ENCODE measurements at places on chromosomes 1 and 21. TPM values are rescaled to one million over a fixed set of nuclear protein-coding genes. Genes with fewer than 3 reads are reported as not detected.

DNA sequence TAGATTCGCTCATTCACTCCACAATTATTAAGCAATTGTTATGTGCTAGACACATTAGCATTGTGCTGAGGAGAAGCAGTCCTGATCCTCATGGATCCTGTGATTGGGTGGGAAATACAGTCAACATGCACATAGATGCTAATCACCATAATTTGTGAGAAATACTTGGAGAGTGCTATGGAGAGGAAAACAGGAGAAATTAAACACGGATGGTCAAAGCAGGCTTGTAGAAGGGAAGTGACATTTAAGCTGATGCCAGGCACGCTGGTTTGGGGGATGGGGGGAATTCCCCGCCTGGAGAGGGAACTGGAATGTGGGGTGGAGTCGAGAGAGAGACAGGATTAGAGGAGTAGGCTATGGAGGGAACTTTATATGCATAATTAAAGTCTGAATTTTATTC, 52.2 kb upstream of the L1TD1 start:
- no peak for DNase-seq

- DNase-seq: no peak
Measured at GRCh38 chr1:3625151-3625907, 514 bp downstream of the TPRG1L start.

DNA sequence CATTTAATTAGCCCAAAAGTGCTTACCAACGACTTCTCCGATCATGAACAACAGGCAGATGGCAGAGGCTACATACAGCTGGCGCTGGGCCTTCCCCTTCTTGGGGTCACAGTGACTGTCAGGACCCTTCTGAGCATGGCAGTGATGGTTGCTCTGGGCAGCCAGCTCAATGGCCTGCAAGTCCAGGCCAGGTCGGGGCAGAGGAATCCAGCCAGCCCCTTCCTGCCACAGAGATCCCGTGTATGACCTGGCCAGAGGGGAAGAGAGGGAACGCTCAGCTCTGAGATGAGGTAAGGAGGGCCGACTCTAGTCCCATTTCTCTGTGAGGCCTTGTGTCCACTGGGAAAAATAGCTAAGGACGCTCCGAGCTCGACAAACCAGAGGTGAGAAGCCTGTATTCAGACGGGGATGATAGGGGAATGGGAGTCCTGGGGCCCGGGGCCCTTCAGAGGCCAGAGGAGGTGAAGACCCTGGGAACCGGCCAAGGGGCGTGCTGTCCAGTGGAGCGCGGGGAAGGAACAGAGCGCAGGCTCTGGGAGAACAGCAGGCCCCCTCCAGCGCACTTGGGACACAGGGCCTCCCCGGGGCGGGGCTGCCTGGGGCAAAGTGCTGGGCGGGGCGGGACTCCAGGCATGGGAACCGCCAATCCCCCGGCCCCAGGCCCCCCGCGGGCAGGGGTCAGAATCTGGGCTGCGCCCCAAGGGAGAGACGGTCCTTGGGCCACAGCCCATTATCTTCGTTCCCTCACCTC, 772 bp downstream of the SLC30A2 start:
- no peak for DNase-seq

- no peak for DNase-seq
Measured at GRCh38 chr1:53001128-53001527, 60.9 kb upstream of the PODN start.

The CNKSR1 gene
- total RNA-seq: 3.8 TPM

The CNTN2 gene
- total RNA-seq: not detected
